Activated CD8-positive, alpha-beta T cell treated with anti-CD3 and anti-CD28 coated beads, Interleukin-2, amount 10 ng/mL, durations not matched to agents 7 days and 5 days (primary cell): ENCODE measurements at places on chromosomes 1 and 21. TPM values are rescaled to one million over a fixed set of nuclear protein-coding genes. Genes with fewer than 3 reads are reported as not detected.

Gene ST6GALNAC5
- total RNA-seq = not detected

DNA sequence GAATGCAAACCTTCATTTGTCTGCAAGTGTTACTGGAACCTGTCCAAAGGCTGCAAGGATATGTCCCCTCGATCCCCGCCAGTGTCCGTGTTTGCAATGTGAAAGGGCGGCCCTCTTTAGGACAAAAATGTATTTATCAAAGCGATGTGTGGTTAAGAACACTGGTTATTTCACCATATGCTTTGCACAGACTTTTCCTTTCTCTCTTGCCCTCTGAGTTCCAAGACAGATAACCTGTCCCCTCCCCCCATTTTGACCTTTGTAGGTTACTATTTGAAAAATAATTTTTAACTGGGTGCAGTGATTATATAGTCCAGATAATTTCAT is 1.8 kb downstream of the CHRM3 start:
- DNase-seq = no peak

GRCh38 chr1:29481031-29481430 is 244.7 kb downstream of the PTPRU start:
- no peak for DNase-seq

DNA sequence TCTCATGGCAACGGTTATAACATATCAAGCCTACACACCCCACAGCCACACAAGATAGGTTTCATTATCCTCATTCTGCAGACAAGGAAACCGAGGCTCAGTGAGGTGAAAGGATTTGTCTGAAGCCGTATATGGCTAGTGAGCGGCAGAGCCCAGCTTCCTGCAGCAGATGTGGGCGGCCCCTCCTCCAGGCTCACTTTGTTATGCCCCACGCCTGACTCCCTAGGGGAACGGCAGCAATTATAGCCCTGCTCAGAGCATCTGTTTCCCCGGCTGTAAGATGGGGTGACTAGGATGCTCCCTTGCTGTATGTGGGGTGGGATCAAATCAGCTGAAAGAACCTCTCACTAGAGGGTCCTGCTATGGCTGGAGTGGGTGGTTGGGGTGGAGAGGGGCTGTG is 22.1 kb downstream of the GRHL3 start:
- no peak for DNase-seq

- DNase-seq = no peak
Observed at GRCh38 chr1:22218618-22219250, 75.8 kb upstream of the WNT4 start.
